ENCODE measurements at places on chromosomes 6 and 20.

GRCh38 chr6:157732007-157732406 lies 91.0 kb upstream of the SNX9 start:
- no peak for DNase-seq

DNA sequence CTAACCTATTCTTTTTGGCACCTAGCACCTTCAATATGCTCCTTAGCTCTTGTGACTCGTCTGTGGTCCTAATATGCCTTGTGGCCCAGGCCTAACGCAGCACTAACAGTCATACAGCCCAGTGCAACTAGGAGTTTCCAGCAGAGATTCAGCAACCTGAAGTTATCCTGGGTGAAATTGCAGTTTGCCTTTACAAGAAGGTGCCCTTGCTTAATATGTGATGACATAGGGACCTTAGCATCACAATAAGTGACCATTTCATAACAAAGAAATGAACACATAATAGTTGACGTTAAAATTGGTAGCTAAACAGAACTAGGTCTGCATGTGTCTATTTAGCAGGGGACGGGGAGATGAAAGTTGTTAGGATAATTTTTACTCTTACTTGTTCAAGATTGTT lies 10.1 kb downstream of the FIG4 start:
- DNase-seq = no peak

DNA sequence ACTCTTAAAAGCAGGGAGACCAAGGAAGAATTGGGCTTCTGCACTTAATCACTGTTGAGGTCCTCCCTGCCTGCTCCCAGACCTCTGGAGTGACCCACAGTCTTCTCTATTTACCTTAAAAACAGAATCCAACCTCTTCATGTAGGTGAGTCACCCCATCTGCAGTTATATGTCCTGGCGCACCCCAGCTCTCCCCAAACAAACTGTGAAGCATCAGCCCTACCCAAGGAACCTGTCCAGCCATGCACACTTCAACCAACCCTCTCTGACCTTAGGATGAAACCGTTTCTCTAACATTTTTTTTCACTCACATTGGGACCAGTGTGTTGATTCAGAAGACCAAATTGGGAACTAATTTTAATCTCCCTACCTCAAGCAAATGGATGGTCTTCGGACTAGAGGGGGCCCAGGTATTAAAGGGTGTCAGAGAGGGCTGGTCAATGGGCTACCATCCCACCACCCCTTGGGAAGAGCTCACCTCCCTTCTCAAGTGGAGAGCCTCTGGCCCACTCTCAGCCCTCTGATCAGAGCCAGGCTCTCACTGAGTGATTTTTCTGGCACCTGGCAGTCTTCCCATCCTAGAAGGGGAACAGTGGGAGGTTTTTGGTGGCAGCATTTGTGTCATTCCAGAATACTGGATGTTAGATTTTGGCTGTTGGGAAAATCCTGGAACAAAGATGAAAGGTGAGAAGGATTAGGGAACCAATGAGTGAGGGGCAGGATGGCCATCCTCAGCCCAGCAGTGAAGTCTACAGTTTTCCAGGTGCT lies 203.6 kb downstream of the LRFN2 start:
- no peak for DNase-seq

GRCh38 chr6:3392930-3393835 lies 63.7 kb downstream of the SLC22A23 start:
- no peak for DNase-seq

GRCh38 chr6:13299403-13299821 lies 28.9 kb downstream of the TBC1D7 start:
- no peak for DNase-seq

- no peak for DNase-seq
Measured at GRCh38 chr6:30939473-30939872, 1.3 kb upstream of the MUCL3 start.

DNA sequence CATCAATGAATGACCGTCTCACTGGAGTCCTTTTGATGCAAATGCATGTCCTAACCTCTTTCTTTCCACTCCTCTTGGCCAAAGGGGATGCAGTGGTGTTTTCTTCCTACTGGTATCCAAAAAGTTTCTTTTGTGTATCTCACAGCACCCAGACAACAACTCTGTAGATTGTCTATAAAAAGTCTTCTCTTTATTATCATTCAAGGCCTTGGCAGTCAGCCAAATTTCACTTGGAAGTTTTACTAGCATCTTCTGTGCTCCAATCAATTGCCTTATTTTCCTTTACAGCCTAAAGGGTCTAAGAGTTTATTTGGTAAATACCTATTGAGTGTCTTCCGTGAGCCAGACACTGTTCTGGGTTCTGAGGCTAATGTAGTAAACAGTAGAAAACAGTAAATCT lies 150.2 kb upstream of the RNF217 start:
- DNase-seq = no peak

- DNase-seq = no peak
Measured at GRCh38 chr20:52201395-52201794, 9.8 kb upstream of the ZFP64 start.

DNA sequence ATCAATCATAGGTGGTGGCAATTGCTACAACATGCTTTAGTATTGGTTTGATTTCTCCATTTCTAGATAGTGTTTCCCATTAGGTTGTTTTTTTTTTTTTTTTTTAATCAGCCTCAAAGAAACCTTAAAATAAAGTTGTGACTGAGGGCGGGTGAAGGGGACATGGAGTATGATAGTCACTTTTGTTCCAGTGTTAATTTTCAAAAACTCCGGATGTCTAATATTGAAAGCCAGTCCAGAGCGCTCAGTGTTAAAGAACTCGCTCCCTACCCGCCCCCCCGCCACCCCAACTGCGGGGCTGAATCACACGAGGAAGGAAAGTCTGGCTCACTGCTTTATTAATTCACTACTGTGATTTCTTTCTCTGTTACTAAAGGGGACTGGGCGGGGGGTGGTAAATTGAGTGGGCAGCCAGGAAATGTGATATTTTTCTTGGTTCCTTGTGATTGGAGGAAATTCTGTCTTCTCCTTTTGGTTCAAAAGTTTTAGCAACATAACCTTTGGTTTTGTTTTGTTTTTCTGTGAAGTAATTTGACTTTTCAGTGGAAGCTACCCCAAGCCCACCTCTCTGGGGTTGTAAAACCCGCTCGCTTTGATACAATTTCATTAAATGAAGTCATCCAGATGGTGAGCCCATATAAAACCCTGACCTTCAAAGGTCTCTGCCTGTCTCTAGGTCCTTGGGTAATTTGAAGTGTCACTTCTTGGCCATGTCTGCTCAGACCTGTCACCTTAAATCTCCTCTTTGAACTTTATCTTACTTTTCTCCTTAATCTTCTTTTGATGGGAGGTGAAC lies 38.0 kb downstream of the TNFAIP3 start:
- DNase-seq = no peak

- DNase-seq = no peak
Measured at GRCh38 chr20:32828029-32828680, 8.4 kb downstream of the MAPRE1 start.

GRCh38 chr6:116876635-116877611 lies at the start of gene RFX6:
Gene RFX6 (plus strand): TSS chr6:116877242. CDS start chr6:116877276, 34 bp downstream.
- DNase-seq = no peak

DNA sequence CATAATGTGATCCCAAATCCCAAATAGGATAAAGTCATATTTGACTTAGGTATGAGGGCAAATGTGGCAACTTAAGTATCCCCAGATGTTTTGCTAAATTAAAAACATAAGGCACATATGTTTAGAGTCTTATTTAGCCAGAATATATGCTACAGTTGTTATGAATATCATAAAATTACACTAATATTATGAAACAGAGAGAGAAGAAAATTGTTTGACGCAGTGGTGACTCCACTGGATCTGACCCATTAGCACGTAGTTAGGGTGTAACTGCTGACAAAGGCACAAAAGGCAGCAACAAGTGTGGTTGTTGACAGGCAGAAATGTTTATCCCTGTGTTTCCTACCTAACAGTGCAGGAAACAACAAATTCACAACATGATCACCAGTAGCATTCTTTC lies 152.4 kb upstream of the THBS2 start:
- no peak for DNase-seq

GRCh38 chr6:9467741-9468140 lies 947.1 kb downstream of the TFAP2A start:
- no peak for DNase-seq

DNA sequence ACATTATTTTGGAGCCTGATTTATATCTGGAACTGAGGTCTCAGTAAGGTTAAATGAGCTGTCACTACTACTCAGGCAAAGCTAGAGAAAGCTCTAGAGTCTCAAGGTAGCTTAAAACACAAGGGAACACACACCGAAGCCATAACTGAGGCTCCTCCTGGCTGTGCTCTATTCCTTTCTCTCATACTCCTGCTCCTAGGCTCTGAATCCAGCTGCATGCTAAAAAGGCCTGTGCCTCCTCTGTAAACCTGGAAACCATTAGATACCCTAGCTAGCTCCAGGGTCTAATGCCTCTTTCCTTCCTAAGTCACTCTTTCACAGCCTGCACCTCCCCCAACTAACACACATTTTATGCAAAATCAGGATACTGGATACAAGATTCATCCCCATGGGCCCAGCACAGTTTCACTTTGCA lies 17.1 kb downstream of the RIPOR2 start:
- no peak for DNase-seq

DNA sequence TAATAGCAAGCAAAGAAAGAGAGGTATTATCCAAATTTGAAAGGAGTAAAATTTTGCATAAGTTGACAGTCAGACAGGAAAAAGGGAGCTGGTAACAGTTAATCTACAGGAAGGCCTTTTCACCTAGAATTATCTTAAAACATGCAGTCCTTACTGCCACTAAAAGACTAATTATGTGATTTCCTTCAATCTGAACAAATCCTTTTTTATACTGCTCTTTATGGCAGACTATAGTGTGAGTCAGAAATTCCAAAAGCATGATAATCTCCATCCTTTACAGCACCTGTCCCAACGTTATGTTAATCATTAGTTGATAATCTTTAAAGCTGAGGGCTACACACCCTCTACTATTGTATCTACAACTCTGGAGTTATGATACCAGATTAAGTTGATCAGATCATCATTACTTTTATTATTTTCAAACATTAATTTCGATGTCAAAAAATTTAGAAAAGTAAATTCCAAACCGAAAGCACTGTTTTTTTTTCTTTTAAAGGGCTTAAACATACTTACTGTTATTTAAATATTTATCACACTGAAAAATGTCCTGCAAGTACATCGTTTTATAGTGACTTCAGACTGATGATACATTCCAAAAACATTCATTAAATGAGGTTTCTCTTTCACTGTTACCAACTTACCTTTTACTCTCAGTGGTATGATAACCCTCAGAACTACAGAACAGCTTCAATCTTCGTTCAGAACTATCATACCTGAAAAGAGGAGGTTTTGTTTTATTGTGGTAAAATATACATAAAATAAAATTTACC lies 33.2 kb upstream of the AKAP7 start:
- DNase-seq = no peak

DNA sequence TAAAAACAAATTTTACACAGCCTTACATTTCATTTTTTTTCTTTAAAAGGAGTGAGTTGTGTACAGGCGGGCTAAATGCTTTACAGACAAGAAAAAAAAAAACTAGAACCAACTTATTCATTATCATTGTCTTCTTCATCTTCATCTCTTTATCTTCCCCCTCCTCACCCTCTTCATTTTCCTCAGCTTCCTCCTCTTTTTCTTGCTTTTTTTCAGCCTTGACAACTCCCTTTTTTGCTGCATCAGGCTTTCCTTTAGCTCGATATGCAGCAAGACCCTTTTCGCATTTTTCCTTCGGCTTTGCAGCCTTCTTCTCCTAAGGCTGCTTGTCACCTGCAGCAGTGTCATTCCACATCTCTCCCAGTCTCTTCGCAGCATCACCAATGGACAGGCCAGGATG lies 86.9 kb upstream of the GCM1 start:
- DNase-seq = no peak

- no peak for DNase-seq
Measured at GRCh38 chr20:25079171-25079570, 2.8 kb downstream of the VSX1 start.

GRCh38 chr6:40349123-40349900 lies 237.9 kb downstream of the LRFN2 start:
- no peak for DNase-seq

DNA sequence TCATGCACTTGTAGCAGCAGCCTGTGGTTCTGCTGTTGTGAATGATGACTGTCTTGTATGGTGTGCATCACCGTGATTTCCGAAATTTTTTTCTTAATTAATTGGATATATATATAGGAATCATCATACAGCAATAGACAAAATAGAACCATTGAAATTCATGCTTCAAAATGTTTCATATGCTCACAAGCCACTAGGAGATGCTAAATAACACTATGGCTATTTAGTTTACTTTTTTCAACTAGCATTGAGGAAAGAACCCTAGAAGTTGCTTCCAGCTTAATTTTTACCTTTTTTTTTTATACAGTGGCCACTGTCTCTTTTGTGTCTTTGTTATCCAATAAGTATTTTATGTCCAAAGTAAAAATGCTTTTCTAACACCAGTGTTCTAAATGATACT lies 485.4 kb downstream of the CDKAL1 start:
- DNase-seq = no peak

DNA sequence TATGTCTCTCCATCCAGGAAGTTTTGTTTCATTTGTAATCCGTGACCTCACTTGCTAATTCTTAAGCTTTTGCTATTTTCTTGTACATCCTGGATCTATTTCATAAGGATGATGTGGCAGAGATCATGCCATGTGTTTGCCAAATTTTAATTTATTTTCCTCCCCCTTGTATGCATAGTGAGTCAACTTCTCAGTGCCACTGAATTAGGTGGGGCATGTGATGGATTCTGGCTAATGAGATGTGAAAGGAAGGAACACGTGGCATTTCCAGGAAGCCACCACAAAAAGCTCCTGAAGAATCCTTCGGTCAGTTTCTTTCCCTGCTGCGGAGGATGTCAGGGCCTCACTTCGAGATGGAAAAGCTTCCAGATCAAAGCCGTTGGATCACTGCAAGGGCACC lies 86.2 kb upstream of the PRL start:
- no peak for DNase-seq

DNA sequence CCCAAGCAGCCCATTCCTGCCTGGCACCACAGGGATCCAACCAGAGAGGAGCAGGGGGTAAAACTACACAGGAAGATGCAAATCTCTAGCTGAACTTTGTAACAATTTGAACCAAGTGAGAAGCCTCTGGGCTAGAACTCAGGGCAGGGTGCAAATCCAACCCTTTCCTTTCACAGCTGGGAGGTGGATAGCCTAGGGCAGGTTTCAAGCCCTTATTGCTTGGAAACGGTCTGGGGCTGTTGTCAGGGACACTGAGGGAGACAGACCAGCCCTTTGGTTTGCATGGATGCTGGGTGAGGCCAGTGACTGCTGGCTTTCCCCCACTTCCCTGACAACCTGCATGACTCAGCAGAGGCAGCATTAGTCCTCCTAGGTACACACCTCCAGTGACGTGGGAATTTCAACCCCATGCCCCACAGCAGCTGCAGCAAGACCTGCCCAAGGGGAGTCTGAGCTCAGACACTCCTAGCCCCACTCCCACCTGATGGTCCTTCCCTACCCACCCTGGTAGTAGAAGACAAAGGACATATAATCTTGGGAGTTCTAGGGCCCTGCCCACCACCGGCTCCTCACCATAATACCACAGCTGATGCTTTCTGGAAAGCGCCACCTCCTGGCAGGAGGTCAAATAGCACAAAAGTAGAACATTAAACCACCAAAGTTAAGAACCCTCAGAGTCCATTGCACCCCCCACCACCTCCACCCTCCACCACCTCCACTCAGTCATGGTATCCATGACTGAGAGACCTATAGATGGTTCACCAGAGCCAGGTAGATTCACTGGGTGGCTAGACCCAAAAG lies 797.7 kb upstream of the MAN1A1 start:
- DNase-seq = no peak

- DNase-seq = no peak
Measured at GRCh38 chr6:92427453-92427852, 991.9 kb downstream of the EPHA7 start.

GRCh38 chr6:136990754-136991153 lies 54.0 kb downstream of the IL20RA start:
- no peak for DNase-seq

- no peak for DNase-seq
Measured at GRCh38 chr6:87772597-87773530, 70.8 kb upstream of the AKIRIN2 start.
